ENCODE measurements at places on chromosomes 6 and 20. TPM values are rescaled to one million over a fixed set of nuclear protein-coding genes. Genes with fewer than 3 reads are reported as not detected.
A peak's percentile ranks its signal among the peaks of the same experiment; 100 is the strongest.

GRCh38 chr6:155504848-155505607, 49.4 kb upstream of the NOX3 start:
- H3K36me3 ChIP-seq, result peaks cover 1% of the 10 kb centered on the region
- no peak for DNase-seq
- no peaks in the 10 kb centered on the region for H3K27me3 ChIP-seq
- H3K4me3 ChIP-seq, result no peak overlapping the region

Gene LPA
- total RNA-seq, result 3.2 TPM

- H3K27me3 ChIP-seq, result no peaks in the 10 kb centered on the region
- H3K4me1 ChIP-seq, result peaks cover 9% of the 10 kb centered on the region
- H3K4me3 ChIP-seq, result no peak overlapping the region
- H3K36me3 ChIP-seq, result no peaks in the 10 kb centered on the region
Observed at GRCh38 chr6:143621876-143622605, 55.7 kb upstream of the PHACTR2 start.

DNA sequence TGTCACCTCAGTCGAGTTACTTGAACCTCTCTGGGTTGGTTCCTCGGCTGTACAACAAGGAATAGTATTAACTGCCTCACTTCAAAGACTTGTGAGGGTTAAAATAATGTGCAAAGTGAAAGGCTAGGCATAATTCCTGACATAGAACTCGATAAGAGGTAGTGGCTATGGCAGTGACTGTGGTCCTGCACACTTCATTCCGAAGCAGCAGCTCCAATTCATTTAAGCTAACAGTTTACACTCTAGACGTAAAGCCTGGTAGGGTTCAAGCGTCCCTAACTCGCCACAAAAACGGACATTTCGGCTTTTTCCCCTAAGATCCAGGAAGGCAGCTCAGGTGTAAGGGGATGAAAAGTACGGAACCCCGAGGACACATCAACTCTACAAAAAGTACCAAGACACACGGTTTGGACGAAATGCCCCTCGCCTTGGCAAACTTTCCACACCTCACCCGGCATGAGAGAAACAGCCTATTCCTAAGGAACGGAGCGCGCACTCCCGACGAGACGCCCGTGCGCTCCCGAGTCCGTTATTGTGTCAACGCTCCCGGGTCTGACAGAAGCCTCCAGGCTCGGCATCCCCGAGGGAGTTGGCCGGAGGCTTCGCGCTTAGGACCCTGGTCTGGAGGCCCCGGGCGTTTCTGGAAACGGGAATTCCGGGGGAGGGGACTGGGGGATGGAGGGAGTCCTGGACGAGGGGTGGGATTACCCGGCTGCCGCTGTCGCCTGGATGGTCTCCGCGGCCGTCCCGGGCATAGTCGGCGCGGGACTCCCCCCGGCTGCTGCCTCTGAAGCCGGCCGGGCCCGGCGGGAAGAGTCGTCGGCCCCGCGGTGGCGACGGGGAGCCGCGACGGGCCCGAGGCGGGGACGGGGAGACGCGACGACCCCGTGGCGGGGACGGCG, 937 bp downstream of the ZNF318 start:
- peak overlapping the region; percentile 85 for H3K4me3 ChIP-seq
- H3K4me1 ChIP-seq, result peaks cover 11% of the 10 kb centered on the region
- peak; percentile 42 for DNase-seq
- H3K27ac ChIP-seq, result peak overlapping the region; percentile 80
- H3K27me3 ChIP-seq, result no peaks in the 10 kb centered on the region

- H3K4me3 ChIP-seq, result no peak overlapping the region
- peaks cover 6% of the 10 kb centered on the region for H3K4me1 ChIP-seq
- no peak overlapping the region for H3K27ac ChIP-seq
Observed at GRCh38 chr6:88629838-88630494, 333.5 kb downstream of the RNGTT start.

DNA sequence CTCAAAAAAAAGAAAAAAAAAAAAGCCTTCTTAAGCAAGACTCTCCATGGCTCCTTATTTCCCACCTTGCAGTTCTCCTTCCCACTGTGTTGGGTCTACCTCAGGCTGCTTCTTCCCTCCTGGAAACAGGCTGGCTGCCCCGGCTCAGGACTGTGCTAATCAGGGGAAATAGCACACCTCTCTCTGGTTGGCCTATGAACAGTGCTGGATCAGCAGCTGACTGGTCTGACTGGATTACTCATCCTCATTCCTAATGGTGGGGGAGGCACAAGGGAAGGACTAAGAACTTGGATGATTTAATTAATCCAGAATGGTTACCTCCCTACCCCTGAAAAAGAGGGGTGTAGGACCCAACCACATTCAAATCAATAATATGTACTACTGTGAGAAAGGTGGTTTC, 3.9 kb upstream of the SRSF3 start:
- DNase-seq, result no peak
- peaks cover 7% of the 10 kb centered on the region for H3K4me1 ChIP-seq
- H3K27ac ChIP-seq, result no peak overlapping the region
- H3K4me3 ChIP-seq, result no peak overlapping the region
- H3K36me3 ChIP-seq, result peaks cover 8% of the 10 kb centered on the region

Gene BEND3
- 22.4 TPM for total RNA-seq

DNA sequence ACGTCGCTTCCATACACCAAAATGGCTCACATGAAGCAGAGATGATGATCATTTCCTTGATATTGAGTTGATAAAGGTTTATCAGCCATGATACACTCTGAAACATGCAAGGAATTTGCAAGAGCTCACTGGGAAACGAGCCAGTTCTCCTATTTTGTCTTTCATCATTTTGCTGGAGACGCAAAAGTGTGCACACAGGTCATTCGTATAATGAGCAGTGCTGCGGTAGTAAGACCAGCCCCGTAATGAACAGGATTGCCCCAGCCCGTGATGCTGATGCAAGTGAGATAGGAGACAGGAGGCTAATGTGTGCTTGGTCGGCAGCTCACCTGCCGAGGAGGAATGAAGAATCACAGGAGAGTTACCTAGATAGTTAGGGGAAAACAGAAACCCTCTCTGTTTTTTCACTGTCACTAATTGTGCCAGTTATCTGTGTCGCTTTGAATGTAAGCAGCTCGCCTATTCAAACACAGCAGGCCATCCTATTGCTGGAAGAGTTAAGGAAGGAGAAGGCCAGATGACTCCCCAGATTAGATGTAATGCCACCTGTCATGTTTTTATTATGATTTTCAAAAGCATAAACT, 391.8 kb downstream of the SAMD5 start:
- no peak overlapping the region for H3K4me3 ChIP-seq
- no peak overlapping the region for H3K27ac ChIP-seq
- no peaks in the 10 kb centered on the region for H3K36me3 ChIP-seq
- peaks cover 3% of the 10 kb centered on the region for H3K27me3 ChIP-seq
- peaks cover 2% of the 10 kb centered on the region for H3K4me1 ChIP-seq

Gene WFDC6
- total RNA-seq, result not detected

Gene EDEM2
- 38.3 TPM for total RNA-seq

- no peak for DNase-seq
- no peak overlapping the region for H3K4me3 ChIP-seq
- peaks cover 16% of the 10 kb centered on the region for H3K27me3 ChIP-seq
- H3K4me1 ChIP-seq, result no peaks in the 10 kb centered on the region
- H3K36me3 ChIP-seq, result no peaks in the 10 kb centered on the region
Observed at GRCh38 chr6:166104107-166104506, 63.5 kb downstream of the TBXT start.

Gene ASXL1
- total RNA-seq, result 189 TPM

GRCh38 chr6:160248538-160248937, 10.1 kb downstream of the SLC22A2 start:
- H3K27ac ChIP-seq, result no peak overlapping the region
- no peaks in the 10 kb centered on the region for H3K27me3 ChIP-seq
- DNase-seq, result no peak
- H3K4me3 ChIP-seq, result no peak overlapping the region
- peaks cover 24% of the 10 kb centered on the region for H3K4me1 ChIP-seq

Gene NSFL1C
- 88.6 TPM for total RNA-seq

Gene CASS4
- total RNA-seq, result 0.09 TPM

DNA sequence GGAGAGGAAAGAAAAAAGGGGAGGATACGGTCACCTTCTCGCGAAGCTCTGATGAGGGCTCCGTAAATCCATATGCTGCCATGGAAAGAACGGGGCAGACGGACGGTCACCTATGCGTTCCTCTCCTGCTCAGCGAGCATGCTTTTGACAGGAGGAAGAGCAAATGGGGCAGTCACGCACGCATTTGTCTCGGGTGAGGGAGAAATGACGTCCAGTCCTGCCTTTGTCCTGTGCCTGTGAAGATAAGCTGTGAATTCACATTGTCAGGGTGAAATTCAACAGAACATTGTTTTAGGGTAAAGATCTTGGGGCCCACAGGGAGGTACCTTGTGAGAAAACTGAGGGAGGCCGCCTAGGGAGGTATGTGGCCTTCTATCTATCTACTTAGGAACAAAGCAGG, 83.8 kb downstream of the IRF4 start:
- no peak overlapping the region for H3K27ac ChIP-seq
- peaks cover 15% of the 10 kb centered on the region for H3K27me3 ChIP-seq
- DNase-seq, result no peak

Gene KHDC1
- total RNA-seq, result 8.0 TPM

DNA sequence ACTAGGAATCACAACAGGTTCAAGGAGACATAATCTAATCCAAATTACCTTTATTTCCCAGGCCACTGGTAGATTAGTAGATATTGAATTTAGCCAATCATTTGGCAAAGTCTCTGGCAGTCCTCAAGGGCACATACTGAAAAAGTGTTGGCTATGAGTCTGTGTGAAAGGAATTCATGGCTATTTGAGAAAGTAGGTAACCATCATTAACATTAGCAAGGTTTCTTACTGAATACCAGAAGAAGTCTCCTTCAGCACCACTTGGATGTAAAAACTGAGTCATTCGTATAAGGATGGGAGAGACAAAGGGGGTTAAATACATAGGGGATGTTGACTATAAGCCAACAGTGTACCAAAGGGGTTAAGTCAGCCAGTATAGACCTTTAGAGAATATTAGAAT, 36.7 kb downstream of the AGPAT4 start:
- peaks cover 6% of the 10 kb centered on the region for H3K36me3 ChIP-seq
- H3K4me3 ChIP-seq, result no peak overlapping the region
- no peak for DNase-seq

Gene MMP24
- total RNA-seq, result 3.4 TPM

DNA sequence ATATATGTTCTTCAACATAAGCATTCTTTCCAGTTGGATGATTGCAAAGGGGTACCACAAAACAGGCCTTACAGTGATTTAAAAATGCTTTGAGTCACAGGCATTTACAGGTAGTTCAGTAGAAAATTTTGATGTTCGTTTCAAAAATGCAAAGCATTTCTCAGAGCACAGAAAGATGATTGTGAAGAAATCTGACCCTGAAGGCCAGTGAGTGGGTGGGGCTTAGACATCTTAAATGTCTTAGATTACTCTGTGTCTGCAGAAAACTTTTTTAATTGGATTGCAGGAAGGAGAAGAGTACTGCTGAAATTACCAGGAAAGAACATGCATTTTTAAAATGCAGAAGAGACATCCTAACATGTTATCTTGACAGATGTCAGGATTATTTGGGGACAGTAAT, 268.3 kb downstream of the CDKAL1 start:
- H3K36me3 ChIP-seq, result peaks cover 10% of the 10 kb centered on the region
- no peak overlapping the region for H3K4me3 ChIP-seq
- no peak for DNase-seq
- no peaks in the 10 kb centered on the region for H3K27me3 ChIP-seq
- peaks cover 13% of the 10 kb centered on the region for H3K4me1 ChIP-seq
- H3K27ac ChIP-seq, result no peak overlapping the region

GRCh38 chr6:121603486-121603885, 168.0 kb downstream of the GJA1 start:
- H3K27ac ChIP-seq, result no peak overlapping the region
- H3K4me3 ChIP-seq, result no peak overlapping the region
- H3K4me1 ChIP-seq, result peaks cover 1% of the 10 kb centered on the region
- H3K36me3 ChIP-seq, result no peaks in the 10 kb centered on the region

DNA sequence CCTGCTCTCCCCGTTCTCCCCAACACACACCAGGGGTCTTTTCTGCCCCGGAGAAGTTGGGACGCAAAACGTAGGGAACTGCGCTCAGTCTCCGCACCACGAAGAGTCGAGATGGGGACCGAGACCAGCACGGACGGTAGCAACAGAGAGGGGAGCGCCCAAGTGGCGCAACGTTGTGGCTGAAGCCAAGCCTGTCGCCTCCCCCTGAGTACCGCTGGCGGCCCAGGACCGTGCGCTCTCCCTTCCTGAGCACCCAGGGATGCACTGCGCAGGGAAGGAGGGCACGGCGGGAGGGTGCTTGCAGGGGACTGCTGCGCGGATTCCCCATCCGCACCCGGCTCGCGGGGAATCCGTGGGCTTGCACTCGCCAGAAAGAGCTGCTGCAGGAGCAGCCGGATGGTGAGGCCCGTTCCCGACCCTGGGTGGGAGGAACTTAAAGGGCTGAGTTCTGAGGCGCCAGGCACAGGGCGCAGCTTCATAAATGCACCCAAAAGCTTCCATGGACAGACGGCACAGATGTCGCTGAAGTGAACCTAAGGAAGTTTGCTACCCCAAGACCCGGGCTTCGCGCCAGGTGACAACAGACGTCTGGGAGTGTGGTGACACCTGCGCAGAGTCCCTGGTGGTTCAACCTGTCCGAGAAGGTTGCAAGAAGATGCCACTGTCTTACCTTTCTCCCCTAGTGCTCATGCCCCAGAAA, 178.7 kb downstream of the TBXT start:
- H3K36me3 ChIP-seq, result no peaks in the 10 kb centered on the region
- peaks cover 10% of the 10 kb centered on the region for H3K4me1 ChIP-seq
- H3K4me3 ChIP-seq, result no peak overlapping the region
- H3K27me3 ChIP-seq, result peaks cover 93% of the 10 kb centered on the region
- no peak for DNase-seq

- H3K4me1 ChIP-seq, result peaks cover 9% of the 10 kb centered on the region
- DNase-seq, result no peak
- H3K27me3 ChIP-seq, result peaks cover 31% of the 10 kb centered on the region
- peaks cover 2% of the 10 kb centered on the region for H3K36me3 ChIP-seq
Observed at GRCh38 chr20:64099086-64099786, 8.1 kb downstream of the NPBWR2 start.

DNA sequence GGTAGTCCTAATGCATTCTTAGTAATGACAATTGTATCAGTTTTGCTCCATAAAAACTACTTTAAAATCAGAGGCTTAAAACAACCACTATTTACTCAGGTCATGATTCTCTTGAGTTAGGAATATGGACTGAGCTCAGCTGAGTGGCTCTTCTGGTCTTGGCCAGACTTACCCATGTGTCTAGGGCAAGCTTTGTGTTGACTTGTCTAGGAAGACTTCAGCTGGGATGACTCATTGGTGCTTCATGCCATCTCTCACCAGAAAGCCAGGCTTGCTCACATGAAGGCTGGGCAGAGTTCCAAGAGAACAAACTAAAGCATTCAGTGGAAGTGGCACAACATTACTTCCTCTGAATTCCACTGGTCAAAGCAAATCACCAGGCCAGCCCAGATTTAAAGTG, 155.3 kb downstream of the DHX35 start:
- no peaks in the 10 kb centered on the region for H3K36me3 ChIP-seq
- H3K4me1 ChIP-seq, result peaks cover 4% of the 10 kb centered on the region
- no peak for DNase-seq
- H3K27me3 ChIP-seq, result peaks cover 2% of the 10 kb centered on the region
- H3K27ac ChIP-seq, result no peak overlapping the region

GRCh38 chr6:7568021-7568420, 22.0 kb upstream of the SNRNP48 start:
- no peaks in the 10 kb centered on the region for H3K27me3 ChIP-seq
- peak overlapping the region; percentile 75 for H3K27ac ChIP-seq
- DNase-seq, result no peak
- H3K4me1 ChIP-seq, result peaks cover 17% of the 10 kb centered on the region
- peaks cover 66% of the 10 kb centered on the region for H3K36me3 ChIP-seq
- H3K4me3 ChIP-seq, result no peak overlapping the region

Gene GGTLC1
- total RNA-seq, result not detected
